Right lobe of liver (tissue), 6 donors: ENCODE measurements at places on chromosomes 6 and 20. TPM values are rescaled to one million over a fixed set of nuclear protein-coding genes. Genes with fewer than 3 reads are reported as not detected.

- H3K27me3 ChIP-seq: no peaks in the 10 kb centered on the region
- H3K36me3 ChIP-seq: no peaks in the 10 kb centered on the region
- no peaks in the 10 kb centered on the region for H3K4me1 ChIP-seq
- no peak overlapping the region for H3K4me3 ChIP-seq
- H3K27ac ChIP-seq: no peak overlapping the region
Measured at GRCh38 chr6:9521152-9521530, 893.7 kb downstream of the TFAP2A start.

The NR2E1 gene
- not detected for total RNA-seq

- no peak overlapping the region for H3K4me3 ChIP-seq
- DNase-seq: no peak
- no peak overlapping the region for H3K27ac ChIP-seq
- H3K4me1 ChIP-seq: peaks cover 4% of the 10 kb centered on the region
- H3K36me3 ChIP-seq: no peaks in the 10 kb centered on the region
Measured at GRCh38 chr6:170280689-170281045, 10.2 kb downstream of the DLL1 start.

DNA sequence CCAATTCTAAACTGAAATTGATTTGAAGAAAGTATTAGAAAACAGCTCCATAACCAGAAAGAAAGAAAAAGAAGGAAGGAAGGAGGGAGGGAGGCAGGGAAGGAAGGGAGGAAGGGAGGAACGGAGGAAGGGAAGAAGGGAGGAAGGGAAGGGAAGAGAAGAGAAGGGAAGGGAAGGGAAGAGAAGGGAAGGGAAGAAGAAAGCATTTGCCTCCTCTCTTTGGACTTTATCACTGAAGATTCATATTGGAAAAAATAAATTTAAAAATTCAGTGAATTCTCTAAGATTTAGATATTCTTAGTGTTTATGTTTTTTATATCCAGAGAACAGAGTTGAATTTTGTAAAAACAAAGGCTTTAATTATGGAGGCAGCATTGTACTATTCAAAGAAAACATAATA, 68.5 kb upstream of the NXT1 start:
- no peaks in the 10 kb centered on the region for H3K27me3 ChIP-seq
- no peak for DNase-seq
- H3K27ac ChIP-seq: no peak overlapping the region
- H3K4me1 ChIP-seq: no peaks in the 10 kb centered on the region

DNA sequence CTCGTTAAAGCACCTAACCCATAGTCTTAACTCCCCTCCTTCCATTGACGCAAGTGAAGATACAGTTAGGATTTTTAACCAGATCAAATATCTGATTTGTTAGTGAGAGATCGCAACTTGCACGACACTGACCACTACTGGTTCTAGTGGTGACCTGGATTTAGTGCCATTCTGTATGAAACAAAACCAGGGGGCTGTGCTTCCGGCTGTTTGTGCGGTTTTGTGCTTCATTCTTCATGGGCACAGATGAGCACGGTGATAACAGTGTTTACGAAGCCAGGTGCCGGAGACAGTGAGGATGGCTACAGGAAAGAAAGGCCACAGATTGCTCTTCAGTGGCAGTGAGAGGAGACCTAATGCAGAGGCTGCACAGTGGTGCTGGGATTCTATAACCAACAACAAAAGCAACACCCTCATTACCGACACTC, 75.5 kb downstream of the NOL4L start:
- no peaks in the 10 kb centered on the region for H3K4me1 ChIP-seq
- DNase-seq: no peak
- H3K36me3 ChIP-seq: no peaks in the 10 kb centered on the region
- H3K4me3 ChIP-seq: no peak overlapping the region
- H3K27me3 ChIP-seq: no peaks in the 10 kb centered on the region

- H3K27me3 ChIP-seq: no peaks in the 10 kb centered on the region
- H3K4me3 ChIP-seq: no peak overlapping the region
- no peak overlapping the region for H3K27ac ChIP-seq
Measured at GRCh38 chr6:161745594-161746141, 471.8 kb upstream of the AGPAT4 start.

DNA sequence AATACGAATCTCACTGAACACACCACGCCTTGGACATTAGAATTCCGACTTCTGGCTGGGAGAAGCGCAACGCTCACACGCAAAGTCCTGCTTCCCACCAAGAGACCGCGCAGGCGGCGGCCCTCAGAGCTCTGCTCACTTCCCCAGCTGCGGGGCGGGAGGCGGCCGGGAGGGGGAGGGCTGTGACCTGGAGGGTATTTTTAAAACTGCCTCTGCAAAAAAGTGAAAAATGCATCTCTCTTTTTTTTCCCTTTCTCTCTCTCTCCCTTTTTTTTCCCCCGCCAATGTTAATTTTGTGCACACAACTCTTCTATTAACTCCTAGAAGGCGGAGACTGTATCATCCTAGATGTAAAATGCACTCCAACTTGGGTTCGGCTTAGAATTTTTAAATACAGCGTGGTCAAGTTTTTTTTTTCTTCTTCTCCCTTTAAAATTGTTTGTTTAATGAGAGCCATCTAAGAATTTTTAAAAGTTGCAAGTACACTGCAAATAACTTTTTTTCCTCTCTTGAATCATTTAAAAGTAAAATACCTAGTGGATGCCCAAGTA, 66.4 kb downstream of the STX11 start:
- peaks cover 4% of the 10 kb centered on the region for H3K4me1 ChIP-seq
- no peak for DNase-seq
- peak overlapping the region; percentile 95 for H3K27ac ChIP-seq
- peak overlapping the region; percentile 76 for H3K4me3 ChIP-seq
- no peaks in the 10 kb centered on the region for H3K36me3 ChIP-seq

- peak overlapping the region; percentile 55 for H3K27ac ChIP-seq
- peaks cover 99% of the 10 kb centered on the region for H3K4me1 ChIP-seq
- no peak for DNase-seq
- H3K4me3 ChIP-seq: no peak overlapping the region
- H3K36me3 ChIP-seq: no peaks in the 10 kb centered on the region
- H3K27me3 ChIP-seq: no peaks in the 10 kb centered on the region
Measured at GRCh38 chr6:7148100-7148822, 40.5 kb downstream of the RREB1 start.

GRCh38 chr20:62405981-62406513, 1.0 kb downstream of the CABLES2 start:
- peak overlapping the region; percentile 68 for H3K4me3 ChIP-seq
- H3K4me1 ChIP-seq: no peaks in the 10 kb centered on the region
- no peak for DNase-seq
- H3K36me3 ChIP-seq: no peaks in the 10 kb centered on the region
- no peaks in the 10 kb centered on the region for H3K27me3 ChIP-seq
- H3K27ac ChIP-seq: no peak overlapping the region

- no peak for DNase-seq
- no peaks in the 10 kb centered on the region for H3K27me3 ChIP-seq
- H3K4me3 ChIP-seq: no peak overlapping the region
- H3K4me1 ChIP-seq: no peaks in the 10 kb centered on the region
- no peaks in the 10 kb centered on the region for H3K36me3 ChIP-seq
Measured at GRCh38 chr20:38825571-38825900, 20.0 kb downstream of the PPP1R16B start.

DNA sequence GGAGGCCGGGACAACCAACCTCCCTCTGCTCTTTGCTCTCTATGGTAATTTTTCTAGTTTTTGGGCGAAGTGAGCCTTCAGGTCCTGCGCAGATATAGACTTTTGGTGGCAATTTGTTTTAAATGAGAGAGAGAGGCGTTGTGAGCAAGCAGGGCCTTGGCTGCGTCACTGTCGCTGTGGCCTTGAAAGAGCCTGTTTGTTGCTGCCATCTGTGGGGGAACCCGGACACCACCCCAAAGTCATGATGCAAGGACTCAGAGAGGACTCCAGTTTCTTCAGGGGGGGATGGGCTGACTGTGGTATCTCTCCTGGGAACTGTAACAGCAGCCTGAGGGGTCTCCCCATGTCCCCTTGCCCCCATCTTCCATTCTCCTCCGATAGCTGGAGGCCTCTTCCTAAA, 462.7 kb upstream of the SULF2 start:
- H3K27ac ChIP-seq: no peak overlapping the region
- H3K4me1 ChIP-seq: no peaks in the 10 kb centered on the region
- DNase-seq: no peak
- no peaks in the 10 kb centered on the region for H3K36me3 ChIP-seq
- H3K4me3 ChIP-seq: no peak overlapping the region

The ULBP3 gene
- total RNA-seq: 0.34 TPM

DNA sequence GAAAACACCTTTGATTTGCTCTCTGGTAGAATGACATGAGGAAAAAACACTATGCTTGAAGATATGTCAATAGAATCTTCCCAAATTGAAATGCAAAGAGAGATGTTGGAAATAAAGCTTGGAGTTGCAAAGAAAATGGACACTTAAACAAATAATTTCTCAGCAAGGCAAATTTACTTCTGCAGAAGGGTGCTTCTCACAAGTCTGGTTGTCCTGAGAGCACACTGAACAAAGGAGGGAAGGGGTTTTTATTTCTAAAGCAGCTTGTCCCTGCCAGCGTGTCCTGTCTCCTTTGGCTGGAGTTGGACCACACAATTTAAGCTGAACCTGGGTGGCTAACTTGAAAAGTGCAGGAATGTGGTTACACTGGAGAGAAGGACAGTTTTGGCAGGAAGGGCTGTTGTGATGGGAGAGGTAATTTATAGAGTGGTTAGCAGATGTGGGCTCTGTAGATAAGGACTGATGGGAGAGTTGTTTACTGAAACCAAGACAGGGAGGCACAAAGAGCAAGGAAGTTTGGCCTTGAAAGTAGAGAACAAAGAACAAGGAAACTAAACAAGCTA, 454.6 kb upstream of the EYS start:
- no peak overlapping the region for H3K4me3 ChIP-seq
- no peaks in the 10 kb centered on the region for H3K36me3 ChIP-seq
- H3K27me3 ChIP-seq: no peaks in the 10 kb centered on the region

The IL17F gene
- not detected for total RNA-seq

DNA sequence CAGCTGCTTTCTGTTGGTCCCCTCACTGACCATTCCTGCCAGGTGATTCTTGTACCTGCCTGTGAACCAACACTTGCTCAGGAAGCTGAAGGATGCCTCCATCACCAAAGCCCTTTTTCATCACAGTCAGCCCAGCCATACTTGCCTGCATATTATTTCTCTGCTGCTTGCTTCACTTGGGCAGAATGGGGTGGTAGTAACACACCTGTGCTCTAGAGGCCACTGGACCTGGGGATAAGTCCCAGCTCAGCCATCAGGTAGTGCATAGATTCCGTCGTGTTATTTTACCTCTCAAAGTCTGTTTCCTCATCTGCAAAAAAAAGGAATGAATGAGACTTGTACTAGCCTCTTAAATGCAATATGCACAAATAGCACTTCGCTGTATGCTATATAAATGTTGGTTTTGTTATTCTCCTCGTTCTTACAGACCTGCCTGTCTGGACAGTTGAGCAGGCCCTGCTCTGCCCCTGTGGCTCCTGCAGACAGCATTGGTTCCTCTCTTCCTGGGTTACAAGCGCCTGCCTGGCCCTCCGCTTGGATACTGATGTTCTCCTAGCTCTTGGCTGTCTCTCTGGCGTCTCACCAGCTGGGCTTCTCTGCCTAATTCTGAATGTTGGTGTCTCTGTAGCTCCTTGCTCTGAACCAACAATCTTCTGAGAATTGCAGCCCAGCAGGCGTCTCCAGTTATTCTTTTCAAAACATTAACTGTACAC, 151.8 kb downstream of the UNC5CL start:
- H3K4me3 ChIP-seq: no peak overlapping the region
- H3K27ac ChIP-seq: no peak overlapping the region
- no peaks in the 10 kb centered on the region for H3K36me3 ChIP-seq
- no peaks in the 10 kb centered on the region for H3K27me3 ChIP-seq
- no peak for DNase-seq

The DEFB124 gene
- total RNA-seq: not detected

- no peaks in the 10 kb centered on the region for H3K27me3 ChIP-seq
- no peaks in the 10 kb centered on the region for H3K36me3 ChIP-seq
- no peak overlapping the region for H3K4me3 ChIP-seq
- H3K4me1 ChIP-seq: peaks cover 3% of the 10 kb centered on the region
Measured at GRCh38 chr6:149918151-149918905, 4.6 kb downstream of the RAET1G start.

GRCh38 chr20:23085436-23086055, 578 bp downstream of the CD93 start:
- H3K27me3 ChIP-seq: no peaks in the 10 kb centered on the region
- no peaks in the 10 kb centered on the region for H3K4me1 ChIP-seq
- H3K36me3 ChIP-seq: no peaks in the 10 kb centered on the region
- peak overlapping the region; percentile 74 for H3K27ac ChIP-seq
- H3K4me3 ChIP-seq: peak overlapping the region; percentile 39
- no peak for DNase-seq

The TXLNB gene
- total RNA-seq: 0.50 TPM

GRCh38 chr6:338815-339262, 46.6 kb downstream of the DUSP22 start:
- H3K4me1 ChIP-seq: no peaks in the 10 kb centered on the region
- no peak overlapping the region for H3K4me3 ChIP-seq
- H3K27me3 ChIP-seq: no peaks in the 10 kb centered on the region
- no peak overlapping the region for H3K27ac ChIP-seq
- no peak for DNase-seq

GRCh38 chr6:57329933-57330332, 12.5 kb downstream of the PRIM2 start:
- H3K4me3 ChIP-seq: no peak overlapping the region
- H3K36me3 ChIP-seq: no peaks in the 10 kb centered on the region
- no peaks in the 10 kb centered on the region for H3K4me1 ChIP-seq
- H3K27me3 ChIP-seq: no peaks in the 10 kb centered on the region

The FUCA2 gene
- total RNA-seq: 32.9 TPM

- H3K4me1 ChIP-seq: peaks cover 18% of the 10 kb centered on the region
- no peaks in the 10 kb centered on the region for H3K36me3 ChIP-seq
- H3K4me3 ChIP-seq: no peak overlapping the region
- H3K27me3 ChIP-seq: no peaks in the 10 kb centered on the region
- H3K27ac ChIP-seq: peak overlapping the region; percentile 45
- DNase-seq: no peak
Measured at GRCh38 chr6:24385536-24386269, 17.0 kb upstream of the MRS2 start.

- H3K27me3 ChIP-seq: no peaks in the 10 kb centered on the region
- H3K4me3 ChIP-seq: no peak overlapping the region
- no peaks in the 10 kb centered on the region for H3K36me3 ChIP-seq
- H3K27ac ChIP-seq: no peak overlapping the region
Measured at GRCh38 chr20:50837532-50838321, 42.9 kb downstream of the BCAS4 start.

DNA sequence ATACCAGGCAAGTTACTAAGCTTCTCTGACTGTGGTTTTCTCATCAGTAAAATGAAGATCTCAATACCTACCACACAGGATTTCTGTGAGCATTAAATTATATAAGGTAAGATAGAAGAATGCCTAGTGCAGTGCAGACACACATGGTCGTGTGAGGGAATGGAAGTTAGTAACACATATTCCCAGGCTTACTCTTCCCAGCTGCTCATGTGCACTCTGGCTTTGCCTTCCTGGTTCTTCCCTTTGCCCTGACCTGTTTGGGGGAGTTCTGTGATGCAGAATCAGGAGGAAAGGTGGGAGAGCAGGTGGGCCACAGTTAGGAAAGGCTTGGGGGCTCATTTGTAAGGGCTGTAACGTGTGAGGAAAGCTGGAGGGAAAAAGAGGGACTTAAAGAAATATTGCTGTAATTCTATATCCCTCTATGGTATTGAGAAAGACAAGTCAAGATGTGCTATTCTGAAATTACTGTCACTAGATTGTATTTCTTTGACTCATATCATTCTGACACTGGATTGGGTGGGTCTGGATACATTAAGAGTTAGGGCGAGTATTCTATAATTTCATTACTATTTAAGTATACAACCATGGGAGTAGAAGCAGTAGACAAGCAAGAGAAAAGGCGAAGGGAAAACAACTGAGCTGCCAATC, 47.7 kb downstream of the FYN start:
- H3K36me3 ChIP-seq: no peaks in the 10 kb centered on the region
- no peak overlapping the region for H3K4me3 ChIP-seq
- no peaks in the 10 kb centered on the region for H3K4me1 ChIP-seq
- DNase-seq: no peak
- H3K27ac ChIP-seq: no peak overlapping the region
- no peaks in the 10 kb centered on the region for H3K27me3 ChIP-seq

The BACH2 gene
- 2.6 TPM for total RNA-seq
